ENCODE measurements at places on chromosomes 5 and 9. TPM values are rescaled to one million over a fixed set of nuclear protein-coding genes. Genes with fewer than 3 reads are reported as not detected.
A peak's percentile ranks its signal among the peaks of the same experiment; 100 is the strongest.

GRCh38 chr9:122444041-122444733 lies 33.5 kb downstream of the OR1J1 start:
- no peaks in the 10 kb centered on the region for H3K36me3 ChIP-seq
- no peak overlapping the region for H3K27ac ChIP-seq
- peaks cover 69% of the 10 kb centered on the region for H3K27me3 ChIP-seq
- no peaks in the 10 kb centered on the region for H3K4me1 ChIP-seq
- no peak overlapping the region for H3K4me3 ChIP-seq

DNA sequence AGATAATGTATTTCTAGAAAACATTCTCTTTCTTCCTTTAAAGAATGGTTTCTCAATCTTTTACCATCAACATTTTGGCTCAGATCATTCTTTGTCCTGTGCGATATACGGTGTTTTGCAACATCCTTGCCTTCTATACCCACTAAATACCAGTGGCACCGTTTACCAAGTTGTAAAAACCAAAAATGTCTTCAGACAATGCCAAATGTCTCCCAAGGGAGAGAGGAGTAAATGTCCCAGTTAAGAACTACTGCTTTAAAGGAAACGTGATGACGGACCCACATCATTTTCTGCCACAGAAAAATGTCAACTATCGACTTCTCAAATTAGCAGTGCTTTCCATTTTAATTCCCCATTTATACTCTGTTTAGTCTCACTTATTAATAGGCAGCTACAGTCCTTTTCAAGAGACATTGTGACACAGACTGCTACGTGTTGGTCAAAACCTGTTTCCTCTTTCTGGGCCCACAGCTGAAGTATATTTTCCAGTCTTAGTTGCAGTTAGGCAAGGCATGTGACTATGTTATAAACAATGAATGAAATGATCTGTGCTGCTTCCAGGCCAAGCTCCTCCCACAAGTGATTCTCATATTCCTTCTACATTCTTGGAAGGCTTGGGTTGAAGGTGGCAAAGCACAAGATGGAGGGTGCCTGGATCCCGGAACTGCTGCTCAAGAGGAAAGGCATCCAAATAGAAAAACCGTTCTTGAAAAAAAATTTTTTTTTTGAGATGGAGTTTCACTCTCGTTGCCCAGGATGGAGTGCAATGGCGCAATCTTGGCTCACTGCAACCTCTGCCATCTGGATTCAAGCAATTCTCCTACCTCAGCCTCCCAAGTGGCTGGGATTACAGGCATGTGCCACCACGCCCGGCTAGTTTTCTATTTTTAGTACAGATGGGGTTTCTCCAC lies 8.8 kb downstream of the PRXL2C start:
- no peak for DNase-seq
- H3K27ac ChIP-seq: no peak overlapping the region
- peaks cover 7% of the 10 kb centered on the region for H3K36me3 ChIP-seq
- H3K4me1 ChIP-seq: no peaks in the 10 kb centered on the region
- H3K4me3 ChIP-seq: no peak overlapping the region

- H3K27ac ChIP-seq: peak overlapping the region; percentile 22
- peaks cover 5% of the 10 kb centered on the region for H3K36me3 ChIP-seq
- no peak overlapping the region for H3K4me3 ChIP-seq
- no peaks in the 10 kb centered on the region for H3K27me3 ChIP-seq
- no peak for DNase-seq
These were observed 110.1 kb downstream of the MVB12B start for GRCh38 chr9:126436545-126437267.

Gene PDLIM4
- total RNA-seq: 37.4 TPM

- no peak overlapping the region for H3K27ac ChIP-seq
- no peaks in the 10 kb centered on the region for H3K27me3 ChIP-seq
- no peaks in the 10 kb centered on the region for H3K4me1 ChIP-seq
- no peaks in the 10 kb centered on the region for H3K36me3 ChIP-seq
- no peak overlapping the region for H3K4me3 ChIP-seq
These were observed 552.0 kb upstream of the CLINT1 start for GRCh38 chr5:158410976-158411375.
